ENCODE measurements at places on chromosomes 1 and 21. TPM values are rescaled to one million over a fixed set of nuclear protein-coding genes. Genes with fewer than 3 reads are reported as not detected.

CFHR5 gene
- total RNA-seq: not detected

IVL gene
- total RNA-seq: not detected

S100A8 gene
- total RNA-seq: not detected

SPOCD1 gene
- 18.3 TPM for total RNA-seq

S100B gene
- total RNA-seq: 0.62 TPM

ZMYND12 gene
- total RNA-seq: 1.2 TPM

RNU1-4 gene
- total RNA-seq: under 0.01 TPM

TMEM200B gene
- total RNA-seq: 12.5 TPM

GABPA gene
- total RNA-seq: 23.5 TPM

KCNH1 gene
- total RNA-seq: not detected

ARPC5 gene
- total RNA-seq: 75.8 TPM

MAP10 gene
- 1.4 TPM for total RNA-seq

EPHA2 gene
- 10.8 TPM for total RNA-seq

OR6K3 gene
- not detected for total RNA-seq

MAP3K21 gene
- 0.12 TPM for total RNA-seq

VHLL gene
- not detected for total RNA-seq
